Stimulated activated CD4-positive, alpha-beta T cell treated with anti-CD3 and anti-CD28 coated beads, Interleukin-1b, Interleukin-23, amount 100 ng/mL, for 1 hour (primary cell): ENCODE measurements at places on chromosomes 11 and 22.

GRCh38 chr11:95512177-95512576 is 277.4 kb downstream of the FAM76B start:
- DNase-seq = no peak

DNA sequence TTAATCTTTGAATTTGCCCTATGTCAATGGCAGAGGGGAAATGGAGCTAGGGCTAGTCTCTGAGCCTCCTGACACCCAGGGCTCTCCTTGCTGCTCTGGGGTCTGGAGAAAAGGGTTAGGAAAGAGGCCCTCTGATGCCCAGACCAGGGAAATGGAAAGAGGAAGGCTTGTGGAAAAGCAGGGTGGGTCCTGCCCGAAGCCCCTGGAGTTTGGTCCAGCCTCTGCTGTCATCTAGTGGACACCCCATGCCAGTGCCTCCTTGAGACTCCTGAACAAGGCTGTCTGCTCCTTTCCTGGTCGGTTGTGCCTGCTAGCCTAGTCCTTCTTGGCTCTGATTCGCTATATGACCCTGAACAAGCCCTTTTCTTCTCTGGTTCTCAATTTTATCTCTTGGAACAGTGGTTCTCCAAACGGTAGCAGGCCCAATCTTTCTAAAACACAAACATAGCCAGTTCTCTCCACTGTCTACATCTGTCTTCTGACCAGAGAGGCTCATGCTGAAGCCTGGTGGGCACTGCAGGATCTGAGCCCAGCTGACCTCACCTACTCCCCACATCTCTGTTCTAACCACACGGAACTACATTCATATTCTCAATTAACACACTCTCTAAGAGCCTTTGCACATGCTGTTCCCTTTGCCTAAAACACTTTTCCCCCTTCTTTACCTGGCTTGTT is 8.8 kb upstream of the PLA2G3 start:
- no peak for DNase-seq

DNA sequence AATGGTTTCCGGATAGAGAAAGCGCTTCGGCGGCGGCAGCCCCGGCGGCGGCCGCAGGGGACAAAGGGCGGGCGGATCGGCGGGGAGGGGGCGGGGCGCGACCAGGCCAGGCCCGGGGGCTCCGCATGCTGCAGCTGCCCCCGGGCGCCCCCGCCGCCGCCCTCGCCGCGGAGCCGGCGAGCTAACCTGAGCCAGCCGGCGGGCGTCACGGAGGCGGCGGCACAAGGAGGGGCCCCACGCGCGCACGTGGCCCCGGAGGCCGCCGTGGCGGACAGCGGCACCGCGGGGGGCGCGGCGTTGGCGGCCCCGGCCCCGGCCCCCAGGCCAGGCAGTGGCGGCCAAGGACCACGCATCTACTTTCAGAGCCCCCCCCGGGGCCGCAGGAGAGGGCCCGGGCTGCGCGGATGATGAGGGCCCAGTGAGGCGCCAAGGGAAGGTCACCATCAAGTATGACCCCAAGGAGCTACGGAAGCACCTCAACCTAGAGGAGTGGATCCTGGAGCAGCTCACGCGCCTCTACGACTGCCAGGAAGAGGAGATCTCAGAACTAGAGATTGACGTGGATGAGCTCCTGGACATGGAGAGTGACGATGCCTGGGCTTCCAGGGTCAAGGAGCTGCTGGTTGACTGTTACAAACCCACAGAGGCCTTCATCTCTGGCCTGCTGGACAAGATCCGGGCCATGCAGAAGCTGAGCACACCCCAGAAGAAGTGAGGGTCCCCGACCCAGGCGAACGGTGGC is 15.7 kb downstream of the PIK3IP1 start:
- DNase-seq = no peak

GRCh38 chr11:95419915-95420314 is 188.9 kb upstream of the SESN3 start:
- no peak for DNase-seq

- no peak for DNase-seq
These were observed 6.3 kb downstream of the RASSF7 start for GRCh38 chr11:567011-567628.

DNA sequence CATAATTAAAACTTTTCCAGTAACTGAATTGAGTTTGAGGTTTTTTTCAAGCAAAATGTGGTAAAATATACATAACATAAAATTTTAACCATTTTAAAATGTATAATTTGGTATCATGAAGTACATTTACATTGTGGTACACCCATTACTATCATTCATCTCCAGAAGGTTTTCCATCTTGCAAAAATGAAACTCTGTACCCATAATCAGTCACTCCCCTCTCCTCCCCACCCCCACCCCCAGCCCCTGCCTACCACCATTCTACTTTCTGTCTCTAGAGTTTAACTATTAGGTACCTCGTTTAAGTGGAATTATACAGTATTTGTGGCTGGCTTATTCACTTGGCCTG is 63.7 kb downstream of the MICAL2 start:
- DNase-seq = no peak

GRCh38 chr11:46247659-46248058 is 29.8 kb upstream of the CREB3L1 start:
- DNase-seq = no peak

- no peak for DNase-seq
These were observed 145.5 kb downstream of the LARGE1 start for GRCh38 chr22:33774781-33775180.

DNA sequence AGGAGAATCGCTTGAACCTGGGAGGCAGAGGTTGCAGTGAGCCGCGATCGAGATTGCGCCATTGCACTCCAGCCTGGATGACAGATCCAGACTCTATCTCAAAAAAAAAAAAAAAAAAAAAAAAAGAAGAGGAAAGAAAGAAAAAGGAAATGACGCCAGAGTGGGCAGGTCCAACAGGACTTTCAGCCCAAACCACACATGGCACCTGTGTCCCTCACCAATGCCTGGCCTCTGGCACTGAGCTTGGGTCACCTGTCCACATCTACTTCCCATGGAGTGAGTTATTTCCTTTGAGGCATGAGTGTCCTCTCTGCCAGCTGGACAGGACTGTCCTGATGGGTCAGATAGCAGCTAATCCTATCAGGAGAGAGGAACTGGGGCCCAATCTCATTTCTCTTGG is 15.2 kb upstream of the GCAT start:
- DNase-seq = no peak

DNA sequence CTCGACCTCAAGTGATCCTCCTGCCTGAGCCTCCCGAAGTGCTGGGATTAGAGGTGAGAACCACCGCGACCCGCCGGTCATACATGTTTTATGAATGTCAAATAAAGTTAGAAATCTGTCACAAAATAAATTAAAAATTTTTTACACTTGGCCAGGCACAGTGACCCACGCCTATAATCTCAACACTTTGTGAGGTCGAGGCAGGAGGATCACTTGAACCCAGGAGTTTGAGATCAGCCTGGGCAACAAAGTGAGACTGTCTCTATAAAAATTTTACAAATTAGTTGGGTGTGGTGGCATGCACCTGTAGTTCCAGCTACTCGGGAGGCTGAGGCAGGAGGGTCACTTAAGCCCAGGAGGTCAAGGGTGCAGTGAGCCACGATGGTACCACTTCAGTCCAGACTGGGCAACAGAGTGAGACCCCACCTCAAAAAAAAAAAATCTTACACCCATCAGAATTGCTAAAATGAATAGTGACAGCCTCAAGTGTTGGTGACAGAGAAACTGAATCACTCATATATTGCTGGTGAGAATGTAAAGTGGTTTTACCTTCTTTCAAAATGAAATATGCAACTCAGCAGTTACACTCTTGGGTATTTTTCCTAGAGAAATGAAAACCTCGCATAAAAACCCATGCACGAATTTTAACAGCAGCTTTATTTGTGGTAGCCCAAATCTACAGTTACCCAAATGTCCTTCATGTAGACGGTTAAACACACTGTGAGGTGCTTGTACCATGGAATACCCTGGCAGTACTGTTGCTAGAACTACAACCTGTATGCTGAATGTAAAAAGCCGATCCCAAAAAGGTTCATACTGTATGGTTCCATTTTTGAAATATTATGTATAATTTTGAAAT is 55.4 kb downstream of the MED15 start:
- no peak for DNase-seq

DNA sequence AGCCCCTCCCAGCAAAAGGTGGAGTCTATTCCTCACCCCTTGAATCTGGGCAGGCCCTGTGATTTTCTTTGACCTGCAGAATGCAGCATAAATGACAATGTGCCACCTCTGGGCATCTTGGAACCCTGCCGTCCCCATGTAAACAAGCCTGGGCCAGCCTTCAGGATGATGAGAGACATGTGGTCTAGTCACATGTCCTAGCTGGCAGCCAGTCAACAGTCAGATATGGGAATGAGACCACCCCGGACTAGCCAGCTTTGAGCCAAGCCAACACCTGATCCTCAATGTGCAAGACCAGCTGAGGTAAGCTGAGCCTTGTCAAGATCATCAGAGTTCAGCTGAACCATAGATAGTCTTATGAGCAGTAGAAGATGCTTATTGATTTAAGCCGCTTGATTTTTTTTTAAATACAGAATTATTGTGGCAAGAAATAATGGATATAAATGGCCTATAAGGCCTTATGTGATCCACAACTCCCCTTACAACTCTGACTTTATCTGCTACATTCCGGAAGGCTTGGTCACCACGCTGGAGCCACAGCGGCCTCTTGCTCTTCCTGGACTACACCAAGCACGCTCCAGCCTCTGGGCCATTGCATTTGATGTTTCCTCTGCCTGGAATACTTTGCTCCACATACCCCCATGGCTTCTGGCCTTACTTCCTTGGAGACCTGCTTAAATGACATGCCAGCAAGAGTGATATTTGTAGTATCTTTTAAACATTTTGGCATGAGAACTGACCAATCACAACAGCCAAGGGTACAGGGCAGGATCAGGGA is 225.9 kb upstream of the SESN3 start:
- no peak for DNase-seq

DNA sequence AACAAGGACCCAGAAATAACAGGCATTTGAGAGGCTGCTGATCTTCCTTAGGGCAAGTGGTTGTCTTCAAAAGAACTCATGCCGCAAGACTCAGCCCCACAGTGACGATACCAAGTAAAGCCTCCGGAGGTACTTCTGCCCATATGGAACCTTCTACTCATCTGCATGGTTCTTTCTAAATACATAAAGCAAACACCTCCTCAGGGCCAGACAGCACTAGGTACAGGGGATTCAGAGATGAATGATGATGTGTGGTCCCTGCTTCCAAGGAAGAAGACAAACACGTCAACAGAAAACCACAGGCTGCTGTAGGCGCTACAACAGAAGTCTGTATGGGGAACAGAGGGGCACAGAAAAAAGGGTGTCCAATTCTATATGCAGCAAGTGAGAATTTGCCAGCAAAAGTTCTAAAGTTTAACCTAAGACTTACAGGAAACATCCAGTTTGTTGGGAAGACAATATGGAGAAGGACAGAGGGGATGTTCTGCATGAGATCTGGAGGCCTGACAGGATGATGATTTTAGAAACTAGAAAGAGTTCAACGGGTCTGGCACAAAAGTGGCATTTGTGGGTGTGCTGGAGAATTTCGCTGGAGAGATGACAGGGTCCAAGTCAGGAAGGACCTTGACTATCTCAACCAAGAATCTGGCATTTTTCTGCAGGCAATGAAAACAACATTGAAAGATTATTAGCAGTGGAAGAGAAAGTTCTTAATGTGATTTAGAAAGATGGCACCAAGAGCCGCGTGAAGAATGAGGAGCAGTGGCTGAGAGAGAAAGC is 23.7 kb downstream of the JAML start:
- no peak for DNase-seq

DNA sequence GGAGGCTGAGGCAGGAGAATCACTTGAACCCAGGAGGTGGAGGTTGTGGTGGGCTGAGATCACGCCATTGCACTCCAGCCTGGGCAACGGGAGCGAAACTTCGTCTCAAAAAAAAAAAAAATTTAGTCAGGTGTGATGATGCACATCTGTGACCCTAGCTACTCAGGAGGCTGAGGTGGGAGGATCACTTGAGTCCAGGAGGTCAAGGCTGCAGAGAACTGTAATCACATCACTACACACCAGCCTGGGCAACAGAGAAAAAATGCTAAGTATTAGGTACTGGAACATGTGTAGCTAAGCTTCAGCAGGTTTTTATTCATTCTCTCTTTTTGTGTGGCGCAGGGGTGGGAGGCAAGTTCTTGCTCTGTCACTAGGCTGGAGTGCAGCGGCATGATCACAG is 64.2 kb upstream of the SLN start:
- no peak for DNase-seq

DNA sequence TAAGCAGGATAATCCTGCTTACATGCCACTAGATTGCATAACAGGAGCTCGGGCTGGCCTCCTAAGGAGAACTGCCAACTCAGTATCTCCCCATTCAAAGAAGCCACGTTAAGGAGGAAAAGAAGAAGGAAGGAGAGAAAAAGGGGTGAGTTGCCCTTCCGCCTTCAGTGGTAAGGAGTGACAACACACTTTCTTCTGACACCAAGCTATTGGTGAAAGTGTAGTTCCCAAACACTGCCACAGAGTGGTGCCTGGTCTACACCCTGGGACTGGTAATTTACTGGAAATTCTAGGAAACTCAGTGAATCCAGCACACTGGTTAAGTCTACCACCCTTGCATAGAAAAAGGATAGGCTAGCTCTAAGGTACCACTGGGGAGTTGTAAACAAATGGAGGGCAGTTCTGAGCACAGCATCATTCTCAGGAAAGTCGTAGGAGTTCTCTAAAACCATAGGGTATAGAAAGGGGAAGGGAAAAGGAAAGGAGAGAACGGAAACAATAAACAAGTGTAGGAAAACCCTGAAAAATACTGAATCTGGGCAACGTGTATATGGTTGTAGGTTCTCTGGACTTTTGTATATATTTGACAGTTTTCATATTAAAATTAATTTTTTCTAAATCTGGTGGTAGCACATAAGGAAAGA is 58.2 kb downstream of the RRAS2 start:
- no peak for DNase-seq

GRCh38 chr22:27580311-27580897 is 221.2 kb downstream of the MN1 start:
- DNase-seq = no peak

DNA sequence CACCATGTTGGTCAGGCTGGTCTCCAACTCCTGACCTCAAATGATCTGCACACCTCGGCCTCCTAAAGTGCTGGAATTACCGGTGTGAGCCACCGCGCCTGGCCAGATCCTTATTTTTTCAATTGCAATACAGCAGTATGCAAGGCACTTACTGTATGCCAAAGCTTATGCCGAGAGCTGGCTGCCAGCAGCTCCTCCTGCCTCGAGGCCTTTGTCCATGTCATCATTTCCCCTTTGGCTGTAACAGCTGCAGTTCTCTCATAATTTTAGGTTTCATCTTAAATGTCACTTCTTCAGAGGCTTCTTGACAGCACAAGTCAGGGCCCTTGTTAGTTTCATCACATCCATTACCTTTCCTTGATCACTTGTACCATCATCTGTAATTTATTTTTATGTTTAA is 1.5 kb upstream of the SREBF2 start:
- no peak for DNase-seq
